Calu3 (cell line): ENCODE measurements at places on chromosomes 4 and X. TPM values are rescaled to one million over a fixed set of nuclear protein-coding genes. Genes with fewer than 3 reads are reported as not detected.

DNA sequence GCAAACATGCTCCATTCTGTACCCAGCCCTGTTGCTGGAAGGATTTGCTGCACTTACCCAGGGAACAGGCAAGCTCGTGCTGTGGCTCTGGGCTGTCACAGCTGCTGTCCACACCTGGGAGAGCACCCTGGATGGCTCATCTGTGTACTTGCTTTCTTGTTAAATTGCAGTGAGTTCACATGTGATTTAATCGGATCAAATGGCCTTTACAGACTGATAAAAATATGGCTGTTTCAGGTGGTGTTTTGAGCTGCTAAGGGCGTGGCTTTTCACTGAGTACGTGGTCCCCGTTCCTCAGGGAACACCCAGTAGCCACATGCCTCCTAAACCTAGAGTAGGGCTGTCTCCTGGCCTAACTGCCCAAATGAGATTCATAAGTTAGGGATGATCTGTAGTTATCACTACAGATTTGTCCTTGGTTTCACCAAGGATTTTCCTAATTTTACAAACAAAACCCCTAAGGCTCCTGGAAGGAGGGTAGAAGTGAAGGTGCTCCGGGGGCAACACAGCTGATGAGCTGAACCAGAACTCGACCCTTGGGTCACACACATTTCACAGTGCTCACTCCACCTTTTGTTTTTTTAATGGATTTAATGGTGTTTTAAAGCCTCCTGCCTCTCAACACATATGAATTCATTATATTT lies 13.7 kb downstream of the KLKB1 start:
- no peak for DNase-seq

DNA sequence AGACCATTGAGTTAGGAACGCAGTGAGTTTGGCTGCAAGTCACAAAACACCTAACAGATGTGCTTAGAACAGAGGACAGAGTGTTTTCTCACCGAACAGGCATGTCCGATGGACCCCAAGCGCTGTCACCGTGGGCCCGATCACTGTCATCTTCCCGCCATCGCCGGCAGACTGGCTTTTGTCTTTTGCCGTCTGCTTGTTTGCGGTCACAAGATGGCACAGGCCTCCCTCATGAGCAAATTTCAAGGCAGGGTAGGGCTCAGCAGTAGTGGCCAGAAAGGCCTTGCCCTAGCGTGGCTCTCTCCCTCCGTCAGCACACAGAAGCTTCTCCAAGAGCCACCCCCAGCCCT lies 21.4 kb upstream of the MRFAP1 start:
- no peak for DNase-seq

DNA sequence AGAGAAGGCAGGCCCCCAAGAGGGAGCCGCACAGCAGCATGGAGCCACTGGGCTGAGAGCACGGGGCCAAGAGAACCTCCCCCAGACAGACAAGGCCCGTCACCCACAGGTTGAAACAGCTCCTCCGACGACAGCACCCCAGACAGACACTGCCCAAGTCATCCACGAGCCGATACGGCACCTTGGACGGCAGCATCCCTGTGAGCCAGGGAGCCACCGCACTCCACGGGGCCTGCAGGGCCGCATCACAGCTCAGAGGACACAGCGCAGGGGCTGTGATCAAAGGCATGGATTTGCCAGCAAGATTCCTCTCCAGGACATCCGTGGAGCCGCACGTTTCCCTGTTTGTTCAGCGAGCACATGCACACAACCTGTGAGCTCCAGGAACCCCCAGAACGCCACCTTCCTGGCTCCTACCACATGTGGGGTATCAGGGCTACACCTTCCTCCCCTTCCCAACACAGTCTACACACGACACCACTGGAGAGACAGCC lies 3.9 kb downstream of the CTBP1 start:
- no peak for DNase-seq

The DCAF4L1 gene
- 0.68 and 1.0 TPM in 2 replicates for total RNA-seq
